Activated T-cell treated with anti-CD3 and anti-CD28 coated beads, Interleukin-2, amount 50 U/mL, for 48 hours (primary cell): ENCODE measurements at places on chromosomes 2 and 18.

GRCh38 chr2:200795028-200795440 lies 16.7 kb upstream of the BZW1 start:
- no peak for DNase-seq

GRCh38 chr18:25316381-25317018 lies 35.5 kb downstream of the ZNF521 start:
- DNase-seq, result no peak

DNA sequence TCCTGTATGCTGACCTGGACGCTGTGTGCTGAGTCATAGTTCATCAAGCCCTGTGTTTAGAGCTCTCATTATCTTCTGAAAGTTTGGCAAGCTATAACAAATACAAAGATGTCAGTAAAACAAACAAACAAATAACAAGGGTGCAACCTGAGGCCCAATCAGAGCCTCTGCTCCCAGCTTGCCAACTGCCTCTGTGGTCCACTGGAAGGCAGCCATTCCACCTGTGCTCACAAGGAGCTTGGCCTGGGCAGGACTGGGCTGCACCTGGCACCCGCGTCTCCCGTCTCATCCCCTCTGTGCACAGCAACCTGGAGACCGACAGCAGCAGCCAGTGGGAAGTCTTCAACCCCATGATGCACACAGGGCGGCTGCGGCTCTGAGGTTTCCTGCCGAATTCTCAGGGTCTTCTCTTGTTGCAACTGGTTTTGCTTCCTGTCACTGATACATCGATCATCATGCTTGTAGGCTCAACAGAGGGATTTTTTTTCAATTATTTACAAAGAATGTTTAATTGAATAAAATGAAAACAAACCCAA lies 97.8 kb downstream of the TMEM18 start:
- DNase-seq, result no peak

GRCh38 chr18:72376256-72376655 lies 167.9 kb downstream of the CBLN2 start:
- DNase-seq, result no peak
